ENCODE measurements at places on chromosomes 13 and 19.

GRCh38 chr19:791007-791566 lies 6.2 kb upstream of the PTBP1 start:
- no peak for DNase-seq

DNA sequence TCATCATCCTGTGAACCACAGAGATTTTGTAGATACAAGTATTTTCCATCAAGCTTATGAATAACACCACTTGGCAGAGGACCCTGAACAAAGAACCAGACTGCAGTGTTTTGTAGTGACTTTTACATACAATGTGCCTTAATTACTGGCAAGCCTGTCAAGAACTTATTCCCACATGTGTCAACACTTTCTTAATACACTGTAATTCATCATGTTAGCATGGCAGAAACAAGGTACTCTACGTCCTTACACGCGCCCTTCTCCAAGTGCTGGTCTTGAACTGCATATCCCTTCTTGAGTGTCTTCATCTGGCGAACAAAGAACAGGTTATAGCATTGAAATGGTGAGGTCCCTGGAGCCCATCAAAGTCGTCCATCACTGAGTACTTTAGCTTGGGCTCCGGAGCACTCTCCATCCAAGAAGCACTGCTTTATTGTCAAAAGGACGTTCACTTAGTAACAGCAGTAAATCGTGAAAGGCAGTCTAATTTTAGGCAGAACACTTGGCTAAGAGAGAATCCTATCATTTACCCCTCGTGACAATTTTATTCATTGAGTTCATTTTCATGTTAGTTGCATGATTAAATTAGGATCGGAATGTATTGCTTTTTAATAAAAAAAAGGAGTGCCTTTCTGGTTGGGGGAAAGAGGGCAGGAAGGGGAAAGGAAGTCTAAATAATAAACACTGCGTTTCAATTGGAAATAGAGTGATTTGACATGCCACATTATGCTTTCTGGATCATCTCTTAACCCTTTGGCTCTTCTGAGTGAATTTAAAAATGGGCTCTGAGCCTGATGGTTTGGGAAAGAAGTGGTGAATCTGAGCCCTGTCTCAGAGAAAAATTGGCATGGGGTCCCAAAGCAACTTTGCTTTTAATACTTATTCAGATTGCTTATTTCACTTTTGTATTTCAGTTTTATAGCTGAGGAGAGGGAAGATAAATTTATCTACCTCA lies 376.1 kb downstream of the DLEU7 start:
- DNase-seq = no peak

- no peak for DNase-seq
Observed at GRCh38 chr13:60970736-60971135, 444.9 kb downstream of the PCDH20 start.

- no peak for DNase-seq
Observed at GRCh38 chr13:23789576-23790346, 99.4 kb downstream of the MIPEP start.

DNA sequence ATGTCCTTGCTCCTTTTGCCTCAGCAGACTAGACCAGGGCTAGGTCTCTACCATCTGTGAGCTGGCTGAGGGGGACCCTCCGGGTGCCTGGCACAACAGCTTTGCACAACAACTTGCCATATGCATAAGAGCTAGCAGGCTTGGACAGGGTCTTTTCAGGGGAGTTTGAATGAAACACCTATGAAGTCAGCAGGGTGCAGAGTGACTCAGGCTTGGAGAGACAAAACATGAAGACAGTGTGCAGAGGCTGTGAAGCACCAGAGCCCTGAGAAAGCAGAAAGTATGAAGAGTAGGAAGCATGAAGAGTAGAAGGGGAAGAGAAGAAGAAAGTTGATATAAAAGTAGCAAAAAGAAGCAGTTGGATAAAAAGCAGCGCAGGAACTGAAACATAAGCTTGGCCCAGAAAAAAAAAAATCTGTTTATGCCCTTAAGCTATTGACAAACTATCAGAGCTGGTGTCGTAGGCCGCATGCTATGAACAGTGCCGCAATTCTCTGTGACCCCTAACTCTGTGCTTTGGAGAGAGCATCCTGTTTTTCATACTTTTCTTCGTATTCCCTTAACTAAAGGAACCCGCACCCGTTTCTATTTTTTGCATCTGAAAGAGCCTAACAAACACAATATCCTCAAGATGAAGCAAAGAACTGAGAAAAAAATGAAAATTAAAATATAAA lies 52.7 kb upstream of the FAM216B start:
- no peak for DNase-seq

DNA sequence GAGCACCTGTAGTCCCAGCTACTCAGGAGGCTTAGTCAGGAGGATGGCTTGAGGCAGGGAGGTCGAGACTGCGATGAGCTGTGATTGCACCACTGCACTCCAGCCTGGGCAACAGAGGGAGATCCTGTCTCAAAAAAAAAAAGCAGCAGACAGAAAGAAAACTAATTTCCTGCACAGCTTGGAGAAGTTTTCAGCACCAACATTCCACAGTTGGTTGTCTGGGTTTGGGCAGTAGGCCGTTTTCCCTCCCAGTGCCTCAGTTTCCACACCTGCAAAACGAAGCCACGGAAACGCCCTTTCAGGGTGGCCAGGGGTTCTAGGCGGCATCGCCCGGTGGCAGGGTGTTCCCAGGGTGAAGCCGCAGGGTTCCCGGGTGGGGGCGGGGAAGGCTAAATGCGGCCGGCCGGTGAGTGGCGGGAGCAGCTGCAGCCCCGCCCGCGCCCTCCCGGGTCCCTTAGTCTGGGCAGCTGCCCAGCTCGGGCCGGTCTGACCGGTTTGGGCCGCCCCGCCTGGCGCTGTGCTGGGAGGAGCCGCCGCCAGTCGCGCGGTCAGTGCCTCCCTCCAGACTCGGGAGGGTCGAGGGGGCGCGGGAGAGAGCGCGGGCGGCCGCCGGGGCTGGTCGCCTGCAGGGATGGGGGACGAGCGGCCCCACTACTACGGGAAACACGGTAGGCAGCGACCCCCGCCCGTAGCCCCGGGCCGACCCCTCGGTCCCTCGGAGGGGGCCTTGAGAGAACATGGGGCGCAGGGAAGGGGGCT lies at the start of gene SLC44A2:
TSS of gene SLC44A2 (plus strand) at position 551 of the 759 bp plus-strand sequence. CDS start at position 632, 81 bp downstream.
- no peak for DNase-seq

DNA sequence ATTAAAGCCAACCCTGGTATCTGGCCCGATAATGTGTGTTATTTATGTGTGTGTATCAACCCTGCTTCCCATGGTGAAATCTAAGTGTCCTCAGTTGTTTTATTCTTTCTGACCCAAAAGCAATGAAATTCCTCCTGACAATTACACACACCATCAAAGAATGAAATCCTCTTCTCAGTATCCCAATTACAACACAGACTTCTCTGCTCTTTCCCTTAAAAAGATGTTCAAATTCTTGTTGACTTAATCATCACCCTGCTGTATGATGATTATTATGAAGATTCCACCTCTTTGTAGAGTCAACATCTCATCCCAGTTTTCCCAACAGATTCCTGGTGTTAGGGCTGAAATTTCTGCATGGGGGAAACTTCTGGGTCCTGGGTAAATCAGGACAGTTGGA lies 8.9 kb upstream of the TRPC4 start:
- DNase-seq = no peak
